ENCODE measurements at places on chromosomes 5 and 9.
A peak's percentile ranks its signal among the peaks of the same experiment; 100 is the strongest.

DNA sequence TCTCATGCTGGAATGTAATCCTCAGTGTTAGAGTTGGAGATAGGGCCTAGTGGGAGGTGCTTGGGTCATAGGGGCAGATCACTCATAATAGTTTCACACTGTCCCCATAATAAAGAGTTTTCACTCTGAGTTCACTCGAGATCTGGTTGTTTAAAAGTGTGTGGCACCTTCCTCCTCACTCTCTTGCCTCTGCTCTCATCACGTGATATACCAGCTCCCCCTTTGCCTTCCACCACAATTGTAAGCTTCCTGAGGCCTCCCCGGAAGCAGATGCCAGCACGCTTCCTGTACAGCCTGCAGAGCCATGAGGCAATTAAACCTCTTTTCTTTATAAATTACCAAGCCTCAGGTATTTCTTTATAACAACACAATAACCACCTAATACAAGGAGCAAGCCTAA lies 3.8 kb upstream of the KLHL3 start:
- no peak for DNase-seq

GRCh38 chr9:122402874-122403273 lies 32.0 kb downstream of the PTGS1 start:
- no peak for DNase-seq

DNA sequence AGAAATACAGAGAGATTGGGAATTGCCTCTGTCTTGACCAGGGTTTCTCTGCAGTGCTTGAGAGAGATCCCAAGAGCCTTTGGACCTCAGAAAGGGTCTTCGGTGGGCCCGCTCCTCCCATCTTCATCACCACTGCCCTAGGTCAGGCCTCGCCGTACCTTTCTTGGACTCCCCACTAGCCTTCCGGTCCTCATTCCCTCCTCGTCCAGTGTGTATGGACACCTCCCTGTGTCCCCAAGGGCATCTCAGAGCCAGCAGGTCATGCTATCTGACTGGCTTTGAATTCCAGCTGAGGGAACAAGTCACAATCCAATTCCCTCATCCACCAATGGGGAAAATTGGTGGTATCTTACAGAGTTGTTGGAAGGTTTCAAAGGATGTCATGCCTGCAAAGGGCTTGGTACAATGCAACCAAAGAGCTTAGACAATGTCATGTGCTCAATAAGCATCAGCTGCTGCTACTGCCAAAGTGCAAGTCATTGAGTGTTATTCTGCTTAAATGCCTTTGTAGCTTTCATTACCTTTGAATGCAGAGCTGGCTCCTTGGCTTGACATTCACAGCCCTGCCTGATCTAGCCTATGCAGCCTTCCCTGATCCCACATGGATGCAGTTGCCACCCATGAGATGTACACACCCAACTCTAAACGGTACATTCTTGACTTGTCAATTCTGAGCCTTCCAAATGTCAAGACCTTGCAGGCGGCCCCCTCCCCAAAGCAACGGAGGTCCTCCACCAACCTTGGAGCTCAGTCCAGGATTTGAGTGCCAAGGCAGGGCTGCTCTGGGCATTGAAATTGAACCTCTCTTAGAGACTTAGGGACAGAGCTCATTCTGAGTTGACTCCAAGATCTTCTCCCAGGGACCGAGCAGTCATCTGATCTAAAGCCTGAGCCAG lies 58.0 kb downstream of the HRH2 start:
- DNase-seq = no peak

DNA sequence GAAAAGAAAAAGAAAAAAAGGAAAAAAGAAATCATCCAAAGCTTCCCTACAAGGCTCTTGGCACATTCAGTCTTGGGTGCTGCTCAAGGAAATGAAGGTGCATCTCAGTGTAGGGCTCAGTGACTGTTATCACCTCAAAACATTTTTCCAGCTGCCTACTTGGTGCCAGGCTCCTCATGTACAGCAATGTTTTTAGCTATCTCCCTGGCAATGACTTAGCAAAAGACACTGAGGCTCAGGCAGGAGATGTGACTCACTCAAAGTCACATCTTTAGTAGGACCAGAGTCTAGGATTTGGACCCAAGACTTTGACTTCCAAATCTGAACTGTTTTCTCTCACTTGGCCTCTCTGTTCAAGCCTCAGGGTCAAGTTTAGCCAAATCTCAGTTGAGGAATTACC lies 264.2 kb downstream of the CRB2 start:
- no peak for DNase-seq

GRCh38 chr9:137664676-137665075 lies 45.9 kb downstream of the EHMT1 start:
- DNase-seq = no peak

DNA sequence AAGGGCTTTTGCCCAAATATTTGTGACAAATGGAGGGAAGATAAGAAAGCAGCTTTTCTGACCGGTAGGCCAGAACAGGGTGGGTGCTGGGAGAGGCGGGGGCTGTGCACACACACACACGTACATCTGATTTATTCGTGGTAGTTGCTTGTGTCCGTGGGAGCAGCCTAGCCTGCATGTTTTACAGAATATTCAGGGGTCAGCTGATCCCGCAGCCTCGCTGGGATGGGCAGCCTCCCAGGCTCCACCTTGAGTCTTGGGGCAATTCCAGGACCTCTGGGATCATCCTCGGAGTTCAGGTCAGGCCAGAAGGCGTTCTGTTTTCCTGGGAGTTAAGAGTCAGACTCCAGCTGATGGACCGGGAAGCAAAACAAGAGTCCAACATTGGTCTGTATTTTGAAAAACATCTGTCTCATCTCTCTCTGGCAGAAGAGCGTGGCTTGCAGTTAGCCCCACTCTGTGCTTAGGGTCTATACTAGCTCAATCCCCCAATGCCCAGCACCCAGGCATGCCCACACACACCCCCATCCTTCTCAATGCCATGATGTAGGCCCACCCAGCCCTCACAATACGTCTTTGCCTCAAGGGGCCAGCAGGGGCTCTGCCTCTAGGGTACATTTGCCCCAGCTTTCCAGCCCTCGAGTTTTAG lies 210.6 kb downstream of the GOLPH3 start:
- DNase-seq = no peak

GRCh38 chr9:14989811-14990210 lies 79.6 kb upstream of the FREM1 start:
- DNase-seq = no peak

GRCh38 chr9:21402386-21403251 lies 6.3 kb upstream of the IFNA8 start:
- peak; percentile 50 for DNase-seq

GRCh38 chr5:156094001-156094400 lies 233.0 kb upstream of the SGCD start:
- no peak for DNase-seq

GRCh38 chr9:127844821-127845359 lies 9.6 kb downstream of the ENG start:
- no peak for DNase-seq

DNA sequence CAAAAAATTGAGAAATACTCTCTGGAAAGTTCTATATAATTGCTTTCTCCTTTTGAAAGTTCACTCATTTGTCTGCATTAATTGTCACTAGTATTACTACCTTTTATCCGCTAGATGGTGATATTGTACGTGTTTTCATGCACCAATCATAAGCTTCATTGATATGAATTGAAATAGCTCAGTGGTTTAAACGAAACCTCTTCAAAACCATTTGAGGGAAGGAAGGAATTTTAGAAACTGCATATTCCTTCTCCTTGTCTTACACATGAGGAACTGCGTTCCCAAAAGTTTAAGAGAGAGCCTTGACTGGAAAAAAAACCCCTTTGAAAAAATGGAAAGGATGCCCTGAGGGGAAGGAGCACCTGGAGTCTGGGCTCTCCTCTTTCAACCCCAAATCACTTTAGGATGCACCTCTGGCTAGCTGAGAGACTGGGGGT lies 98.6 kb downstream of the YTHDC2 start:
- DNase-seq = no peak

GRCh38 chr5:111486055-111486454 lies 26.3 kb downstream of the STARD4 start:
- no peak for DNase-seq

DNA sequence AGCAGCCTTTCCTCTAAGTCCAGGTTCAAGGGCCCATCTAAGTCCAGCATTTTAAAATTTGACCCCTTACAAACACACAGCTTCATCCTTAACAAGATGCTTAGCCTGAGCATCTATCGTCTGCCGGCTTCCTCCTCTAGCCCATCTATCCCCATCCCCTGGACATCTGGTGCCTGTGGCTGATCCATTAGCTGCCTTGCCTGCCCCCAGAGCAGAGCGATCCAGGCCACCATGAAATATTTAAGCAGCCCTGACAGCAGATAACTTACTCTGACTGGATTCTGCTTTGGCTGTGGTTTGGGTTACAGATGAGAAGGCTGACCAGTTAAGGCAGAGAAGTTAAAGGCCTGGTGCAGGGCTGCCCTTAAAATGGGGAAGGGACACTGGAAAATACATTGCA lies 30.9 kb upstream of the CPEB4 start:
- DNase-seq = no peak

- DNase-seq = no peak
Measured at GRCh38 chr9:134004131-134004873, 12.2 kb upstream of the VAV2 start.

- no peak for DNase-seq
Measured at GRCh38 chr5:97071101-97071500, 71.3 kb downstream of the LIX1 start.

DNA sequence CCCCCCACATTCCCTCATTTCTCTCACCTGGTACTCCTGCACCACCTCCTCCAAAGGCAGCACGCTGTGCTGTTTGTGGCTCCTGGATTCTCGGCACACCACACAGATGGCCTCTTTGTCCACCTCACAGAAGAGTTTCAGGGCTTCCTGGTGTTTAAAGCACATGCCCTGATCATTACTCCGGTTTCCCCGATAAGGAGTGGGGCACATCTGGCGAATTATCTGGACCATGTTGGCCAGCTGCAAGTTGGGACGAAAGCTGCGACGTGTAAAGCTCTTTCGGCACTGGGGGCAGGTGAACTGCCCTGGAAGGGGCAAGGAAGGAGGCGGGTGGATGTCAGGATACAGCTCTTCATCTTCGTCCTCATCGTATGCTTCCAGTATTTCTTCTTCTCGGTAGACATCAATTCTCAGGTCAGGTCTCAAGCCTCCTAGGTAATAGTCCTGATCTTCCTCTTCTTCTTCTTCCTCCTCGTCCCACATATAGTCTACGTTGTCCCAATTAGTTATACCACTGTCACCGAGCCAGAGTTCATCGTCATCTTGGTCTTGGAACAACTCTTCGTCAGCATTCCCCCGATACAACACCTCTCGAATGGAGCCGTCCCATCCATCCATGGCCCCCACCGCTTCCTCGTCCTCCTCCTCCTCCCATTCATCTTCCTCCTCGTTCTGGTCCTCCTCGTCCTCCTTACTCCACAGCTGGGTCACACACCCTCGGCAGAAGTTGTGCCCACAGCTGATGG lies 796 bp downstream of the TRIM52 start:
- DNase-seq = no peak

Measured in D341Med (cell line).